ENCODE measurements at places on chromosomes 6 and 20.
A peak's percentile ranks its signal among the peaks of the same experiment; 100 is the strongest.

DNA sequence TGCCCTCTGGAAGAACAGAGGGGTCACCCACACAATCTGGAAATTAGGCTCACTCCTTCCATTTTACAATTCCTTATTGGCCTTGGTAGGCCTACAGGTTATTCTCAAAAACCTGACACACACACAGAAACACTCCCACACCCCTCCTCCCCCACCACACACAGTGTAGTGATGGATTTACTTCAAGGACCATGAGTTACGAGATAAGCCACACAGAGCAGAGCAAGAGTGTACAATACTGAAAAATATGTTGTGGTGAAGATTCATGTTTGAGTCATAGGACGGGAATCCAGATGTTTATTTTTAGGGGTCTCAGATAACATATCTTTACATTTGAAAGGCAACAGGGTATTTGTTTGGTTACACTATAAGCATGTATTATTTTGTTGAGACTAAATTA is 291.9 kb downstream of the PLCB1 start:
- DNase-seq: no peak

DNA sequence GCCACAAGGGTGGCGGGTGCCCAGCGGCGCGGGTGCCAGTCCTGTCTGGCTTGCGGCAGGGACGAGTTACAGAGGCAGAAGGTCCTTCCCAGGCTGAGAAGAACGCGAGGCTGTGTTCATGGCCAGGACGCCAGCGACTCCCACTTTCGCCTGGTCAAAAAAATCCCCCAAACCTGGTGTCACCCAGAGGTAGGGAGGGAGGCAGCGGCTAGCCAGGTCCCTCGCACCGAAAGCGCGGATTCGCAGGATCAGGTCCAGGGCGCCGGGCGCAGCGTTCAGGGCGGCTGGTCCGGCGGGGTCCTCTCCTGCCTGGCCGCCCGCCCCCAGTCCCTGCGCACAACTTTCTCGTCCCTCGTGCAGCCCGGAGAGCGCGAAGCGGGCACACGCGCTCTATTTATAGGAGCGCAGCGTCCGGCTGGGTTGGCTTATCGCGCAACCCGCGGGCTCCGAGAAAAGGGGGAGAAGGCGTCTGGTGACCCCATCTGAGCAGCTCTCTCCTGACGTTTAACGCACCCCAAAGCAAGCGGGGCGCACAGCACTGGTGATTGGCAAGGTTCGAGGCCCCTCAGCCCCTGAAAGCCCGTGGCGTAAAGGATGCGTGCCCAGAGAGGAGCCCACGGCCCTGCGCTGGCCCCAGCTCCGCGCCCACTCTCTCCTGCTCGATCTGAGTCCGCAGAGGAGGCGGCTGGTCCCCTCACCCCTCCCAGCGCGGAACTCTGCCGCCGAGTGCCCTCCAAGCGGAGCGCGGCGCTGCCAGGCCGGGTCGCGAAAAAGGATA is 519 bp downstream of the CBLN4 start:
- DNase-seq: no peak

- DNase-seq: peak; percentile 50
Measured at GRCh38 chr20:39264506-39265172, 302.5 kb downstream of the DHX35 start.

GRCh38 chr20:21719592-21720214 is 14.2 kb downstream of the PAX1 start:
- peak; percentile 55 for DNase-seq

- no peak for DNase-seq
Measured at GRCh38 chr6:90368001-90368400, 71.4 kb upstream of the BACH2 start.

DNA sequence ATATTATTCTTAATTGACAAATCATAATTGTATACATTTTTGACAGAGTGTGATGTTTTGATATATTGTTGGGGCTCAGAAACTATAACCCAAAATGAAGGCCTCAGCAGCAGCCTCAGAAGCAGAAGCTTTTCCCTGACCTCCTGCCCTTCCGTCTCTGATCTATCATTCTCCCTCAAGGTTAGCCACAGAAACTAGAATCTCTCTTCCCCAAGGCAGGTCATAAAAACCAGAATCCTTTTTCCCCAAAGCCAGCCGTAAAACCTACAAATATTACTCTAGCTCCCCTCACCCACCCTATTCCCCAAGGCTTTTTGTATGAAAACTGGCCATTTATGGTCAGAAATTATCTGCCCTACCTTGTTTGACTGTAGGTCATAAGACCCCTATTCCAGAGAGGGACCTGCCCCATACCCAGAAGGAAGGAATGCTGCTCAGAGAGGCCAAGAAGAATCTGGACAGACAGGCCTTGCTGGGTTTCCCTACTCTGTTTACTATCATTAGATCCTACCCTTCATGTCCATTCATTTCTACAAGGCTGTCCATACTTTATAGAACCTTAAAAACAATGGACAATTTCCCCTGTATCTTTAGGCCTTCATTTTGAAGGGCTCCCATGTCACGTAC is 14.5 kb downstream of the OR2B2 start:
- DNase-seq: no peak

DNA sequence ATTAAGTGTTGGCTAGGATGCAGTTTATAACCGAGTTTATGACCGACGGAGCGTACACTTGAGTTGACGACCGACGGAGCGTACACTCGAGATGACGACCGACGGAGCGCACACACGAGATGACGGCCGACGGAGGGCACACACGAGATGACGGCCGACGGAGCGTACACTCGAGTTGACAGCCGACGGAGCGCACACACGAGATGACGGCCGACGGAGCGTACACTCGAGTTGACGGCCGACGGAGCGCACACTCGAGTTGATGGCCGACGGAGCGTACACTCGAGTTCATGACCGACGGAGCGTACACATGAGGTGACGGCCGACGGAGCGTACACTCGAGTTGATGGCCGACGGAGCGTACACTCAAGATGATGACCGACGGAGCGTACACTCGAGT is 119.8 kb downstream of the HUS1B start:
- no peak for DNase-seq

DNA sequence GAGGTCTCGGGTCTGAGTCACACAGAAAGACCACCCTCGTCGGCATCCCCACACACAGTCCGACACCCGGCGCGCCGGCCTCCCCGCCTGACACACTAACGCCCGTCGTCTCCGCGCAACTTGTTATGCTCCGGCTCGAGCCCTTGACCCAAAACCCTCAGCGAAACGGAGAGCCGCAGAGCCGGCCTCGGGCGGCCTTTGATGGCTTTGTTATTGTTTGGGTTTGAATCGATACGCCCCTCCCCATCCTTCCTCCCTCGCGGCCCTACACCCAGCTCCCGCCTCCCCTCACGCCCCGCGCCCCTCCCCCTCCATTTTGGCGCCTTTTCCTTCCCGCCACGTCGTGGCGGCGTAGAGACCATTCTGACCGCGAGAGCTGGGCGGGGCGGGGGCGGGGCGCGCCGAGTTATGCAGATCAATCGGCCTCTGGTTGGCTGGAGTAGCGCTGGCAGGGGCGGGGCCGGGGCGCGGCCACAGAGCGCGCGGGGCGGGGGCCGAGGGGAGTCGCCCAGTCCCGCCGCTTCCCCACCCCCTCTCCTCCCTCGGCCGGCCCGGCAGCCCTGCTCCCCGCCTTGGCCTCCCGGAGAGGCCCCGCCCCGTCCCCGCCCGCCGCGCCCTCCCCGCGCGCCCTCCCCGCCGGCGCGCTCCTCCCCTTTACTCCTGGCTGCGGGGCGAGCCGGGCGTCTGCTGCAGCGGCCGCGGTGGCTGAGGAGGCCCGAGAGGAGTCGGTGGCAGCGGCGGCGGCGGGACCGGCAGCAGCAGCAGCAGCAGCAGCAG is at the start of gene PIM1:
TSS of gene PIM1 (plus strand) at position 657 of the 777 bp plus-strand sequence. CDS start 424 bp downstream, outside the sequence.
- peak; percentile 99 for DNase-seq

DNA sequence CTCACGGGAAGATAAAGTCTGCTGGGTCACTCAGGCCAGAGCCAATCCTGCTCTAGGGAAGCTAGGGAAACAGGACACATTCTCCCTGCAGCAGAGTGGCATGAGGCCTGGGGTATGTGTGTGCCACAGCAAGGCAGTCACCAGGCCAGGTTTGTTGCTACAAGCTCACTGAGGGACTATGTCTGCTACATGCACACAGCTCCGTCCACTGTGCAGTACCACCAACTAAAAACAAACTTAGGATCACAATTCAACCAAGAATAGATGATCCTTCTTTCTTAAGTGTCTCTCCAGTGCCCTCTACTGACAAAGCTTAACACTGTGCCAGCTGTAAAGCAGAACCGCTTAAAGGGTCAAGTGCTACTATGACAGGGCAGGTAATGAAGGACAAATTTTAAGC is 192.5 kb downstream of the PTPRK start:
- peak; percentile 62 for DNase-seq

DNA sequence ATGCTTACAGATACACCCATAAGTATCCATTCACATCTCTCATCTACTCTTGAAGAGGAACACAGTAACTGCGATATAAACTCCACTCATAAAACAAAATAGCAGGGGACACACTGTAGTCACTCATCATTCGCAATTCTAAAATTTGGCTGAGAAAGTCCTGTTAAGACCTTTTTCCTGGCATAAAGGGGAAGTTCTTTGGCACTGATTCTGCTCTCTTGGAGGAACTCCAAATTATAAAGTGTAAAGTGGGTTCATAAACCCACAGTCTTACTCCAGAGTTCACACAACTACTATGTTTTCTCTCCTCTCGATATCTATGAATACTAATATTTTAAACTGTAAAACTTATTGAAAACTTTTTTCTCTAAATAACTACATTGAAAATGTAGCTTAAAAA is 80.6 kb downstream of the ADGB start:
- no peak for DNase-seq

GRCh38 chr6:36621371-36621855 is 27.3 kb downstream of the SRSF3 start:
- no peak for DNase-seq

DNA sequence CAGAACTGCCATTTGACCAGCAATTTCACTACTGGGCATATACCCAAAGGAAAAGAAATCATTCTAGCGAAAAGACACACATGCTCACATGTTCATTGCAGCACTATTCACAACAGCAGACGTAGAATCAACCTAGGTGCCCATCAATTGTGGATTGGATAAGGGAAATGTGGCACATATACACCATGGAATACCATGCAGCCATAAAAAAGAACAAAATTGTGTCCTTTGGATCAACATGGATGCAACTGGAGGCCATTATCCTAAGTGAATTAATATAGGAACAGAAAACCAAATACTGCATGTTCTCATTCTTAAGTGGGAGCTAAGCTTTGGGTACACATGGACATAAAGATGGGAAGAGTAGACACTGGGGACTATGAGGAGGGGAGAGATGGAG is 16.1 kb downstream of the RAET1E start:
- DNase-seq: no peak

GRCh38 chr6:33983721-33984465 is 162.0 kb downstream of the GRM4 start:
- DNase-seq: no peak

DNA sequence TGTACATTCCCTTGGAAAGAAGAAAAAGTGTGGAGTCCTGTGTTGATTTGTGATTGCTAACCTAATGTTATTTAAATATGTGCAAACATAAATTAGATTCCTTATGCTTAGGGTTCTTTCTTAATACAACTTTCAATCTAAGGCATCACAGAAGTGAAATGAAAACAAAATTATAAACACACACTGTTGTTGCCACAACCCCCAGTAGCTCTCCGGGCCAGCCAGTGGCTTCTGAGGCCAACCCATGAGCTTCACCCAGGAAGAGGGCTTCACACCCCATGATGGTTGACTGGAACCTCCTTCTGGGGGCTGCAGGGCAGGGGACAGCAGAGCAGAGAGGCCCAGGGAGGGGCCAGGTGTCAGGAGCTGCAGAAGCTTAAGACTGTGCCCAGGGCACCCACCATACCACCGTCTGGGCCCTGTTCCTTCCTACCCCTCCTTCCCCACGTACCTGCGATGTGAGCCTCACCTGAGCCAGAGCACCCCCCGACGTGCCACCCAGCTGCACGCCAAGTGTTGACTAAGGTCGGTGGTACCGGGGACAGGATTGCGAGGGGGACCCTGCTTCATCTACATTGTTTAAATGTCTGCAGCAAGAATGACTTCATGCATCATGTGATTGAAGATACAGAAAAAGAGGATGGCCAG is 110.5 kb downstream of the FAM120B start:
- DNase-seq: no peak

DNA sequence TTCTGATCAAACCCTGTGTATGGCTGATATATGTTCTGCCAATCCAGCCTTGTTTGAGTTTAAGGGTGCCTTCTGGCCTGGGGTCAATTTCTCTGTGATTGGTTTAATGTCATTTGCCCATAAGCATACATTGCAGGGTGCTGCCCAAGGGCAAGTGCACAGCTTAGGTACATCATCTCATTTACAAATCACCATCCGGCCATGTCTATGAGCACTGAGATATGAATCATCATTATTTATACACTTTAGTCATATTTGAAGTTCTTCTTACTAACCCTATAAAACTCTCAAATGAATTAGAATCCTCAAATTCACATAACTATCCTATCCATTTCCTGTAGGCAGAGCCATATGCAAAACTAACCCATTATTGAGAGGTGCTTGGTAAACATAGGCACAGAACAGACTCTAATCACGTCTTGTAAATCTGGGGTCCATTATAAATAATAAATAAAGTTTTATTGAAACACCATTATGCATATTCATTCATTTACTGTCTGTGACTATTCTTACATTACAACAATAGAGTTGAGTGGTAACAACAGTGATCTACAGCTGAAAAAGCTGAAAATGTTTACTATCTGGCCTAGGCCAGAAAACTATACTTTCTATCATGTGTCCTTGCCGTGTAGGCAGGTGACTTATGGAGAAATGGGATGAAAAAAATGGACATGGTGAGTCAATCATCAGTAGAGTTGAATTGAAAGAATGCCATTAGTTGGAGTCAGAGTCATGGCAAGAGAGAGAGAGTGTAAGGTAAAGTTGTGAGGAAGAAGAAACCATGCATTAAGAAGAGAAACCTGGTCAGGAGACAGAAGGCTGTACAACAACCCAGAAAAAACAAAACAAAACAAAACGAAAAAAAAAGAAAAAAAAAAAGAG is 25.0 kb downstream of the KCNQ5 start:
- DNase-seq: no peak

GRCh38 chr20:19626896-19627295 is 131.2 kb upstream of the RIN2 start:
- DNase-seq: no peak

GRCh38 chr20:59192533-59192896 is 28.9 kb downstream of the ZNF831 start:
- DNase-seq: no peak

DNA sequence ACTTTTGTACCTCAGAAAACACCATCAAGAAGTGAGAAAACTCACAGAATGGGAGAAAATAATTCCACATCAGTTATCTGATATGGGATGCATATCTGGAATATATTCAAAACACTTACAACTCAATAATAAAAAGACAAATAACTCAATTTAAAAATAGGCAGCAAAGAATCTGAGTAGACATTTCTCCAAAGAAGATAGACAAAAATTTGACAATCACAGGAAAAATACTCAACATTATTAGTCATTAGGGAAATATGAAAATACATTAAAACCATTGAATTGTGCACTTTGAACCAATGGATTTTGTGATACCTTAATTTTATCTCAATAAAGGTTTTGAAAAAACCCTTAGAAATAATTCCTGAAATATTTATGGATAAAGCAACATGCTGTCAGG is 36.9 kb upstream of the STMND1 start:
- no peak for DNase-seq

Measured in activated CD4-positive, alpha-beta T cell treated with anti-CD3 and anti-CD28 coated beads, Interleukin-2, Interleukin-4, amounts not matched to agents 100 ng/mL and 50 ng/mL, durations not matched to agents 16 hours and 8 hours (primary cell).